Kasumi-1 (cell line): ENCODE measurements at places on chromosomes 11 and 22.
A peak's percentile ranks its signal among the peaks of the same experiment; 100 is the strongest.

DNA sequence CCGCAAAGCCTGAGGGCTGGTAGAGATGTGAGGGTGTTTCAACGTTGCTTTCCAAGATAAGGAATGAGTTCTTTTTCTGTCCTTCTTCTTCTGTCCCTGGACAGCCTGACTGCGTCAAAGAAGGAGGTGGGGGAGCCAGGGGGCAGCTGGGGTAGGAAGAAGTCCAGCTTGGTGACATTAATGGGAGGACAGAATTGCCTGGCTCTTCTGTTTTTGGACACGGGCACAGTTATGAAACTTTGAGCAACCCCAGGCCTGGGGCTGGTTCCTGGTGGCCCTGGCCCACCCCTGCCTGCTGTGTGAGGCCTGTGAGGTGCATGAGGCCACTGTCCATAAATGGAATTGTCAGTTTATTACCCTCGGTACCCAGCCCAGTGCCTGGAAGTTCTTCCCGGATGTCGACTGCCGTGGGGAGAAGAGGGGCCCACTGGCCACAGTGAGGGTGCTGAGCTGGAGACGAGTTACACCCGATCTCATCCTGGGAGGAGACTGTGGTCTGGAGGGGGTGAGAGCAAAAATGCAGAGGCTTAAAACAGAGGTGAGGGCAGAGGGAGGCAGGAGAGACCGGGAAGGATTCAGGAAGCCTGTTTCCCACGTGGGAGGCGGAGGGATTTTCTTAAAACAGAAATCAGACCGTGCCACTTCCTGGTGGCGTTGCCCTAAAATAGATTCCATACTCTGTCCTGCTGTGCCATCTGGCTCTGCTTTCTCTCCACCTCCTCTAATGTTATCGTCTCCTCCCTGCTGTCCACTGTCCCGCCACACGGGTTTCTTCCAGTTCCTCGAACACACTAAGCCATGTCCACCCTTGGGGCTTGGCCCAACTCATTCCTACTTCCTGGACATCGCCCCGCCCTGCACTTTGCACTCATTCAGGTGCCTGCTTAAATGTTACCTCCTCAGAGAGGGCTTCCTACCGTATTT lies 59.7 kb upstream of the RASD2 start:
- DNase-seq, result peak; percentile 26

DNA sequence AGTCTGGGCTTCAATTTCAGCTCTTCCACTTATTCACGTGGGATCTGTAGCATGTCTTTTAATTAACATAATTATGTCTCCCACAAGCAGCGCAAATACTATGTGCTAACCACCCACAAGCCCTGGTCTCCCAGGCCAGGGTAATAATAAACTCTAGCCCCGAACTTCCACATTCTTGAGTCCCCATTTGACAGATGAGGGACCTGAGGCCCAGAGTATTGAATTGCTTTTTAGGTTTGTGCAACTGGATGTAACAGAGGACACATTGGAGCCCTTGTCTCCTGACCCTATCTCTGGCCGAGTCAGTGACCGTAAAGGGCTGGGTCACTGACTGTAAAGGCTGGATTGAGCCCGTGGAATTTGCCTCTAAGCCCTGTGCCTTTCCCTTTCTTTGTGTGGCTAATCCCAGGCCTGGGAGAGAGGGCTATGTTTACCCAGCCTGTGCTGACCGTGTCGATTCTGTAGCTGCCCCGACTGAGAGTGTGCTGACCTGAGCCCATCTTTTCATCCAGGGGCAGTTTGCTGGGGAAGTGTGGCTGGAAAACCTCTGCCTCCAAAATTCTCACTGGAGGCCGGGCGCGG lies 3.9 kb downstream of the CRYBB2 start:
- no peak for DNase-seq

GRCh38 chr11:35111161-35112055 lies 27.6 kb upstream of the CD44 start:
- peak; percentile 40 for DNase-seq

DNA sequence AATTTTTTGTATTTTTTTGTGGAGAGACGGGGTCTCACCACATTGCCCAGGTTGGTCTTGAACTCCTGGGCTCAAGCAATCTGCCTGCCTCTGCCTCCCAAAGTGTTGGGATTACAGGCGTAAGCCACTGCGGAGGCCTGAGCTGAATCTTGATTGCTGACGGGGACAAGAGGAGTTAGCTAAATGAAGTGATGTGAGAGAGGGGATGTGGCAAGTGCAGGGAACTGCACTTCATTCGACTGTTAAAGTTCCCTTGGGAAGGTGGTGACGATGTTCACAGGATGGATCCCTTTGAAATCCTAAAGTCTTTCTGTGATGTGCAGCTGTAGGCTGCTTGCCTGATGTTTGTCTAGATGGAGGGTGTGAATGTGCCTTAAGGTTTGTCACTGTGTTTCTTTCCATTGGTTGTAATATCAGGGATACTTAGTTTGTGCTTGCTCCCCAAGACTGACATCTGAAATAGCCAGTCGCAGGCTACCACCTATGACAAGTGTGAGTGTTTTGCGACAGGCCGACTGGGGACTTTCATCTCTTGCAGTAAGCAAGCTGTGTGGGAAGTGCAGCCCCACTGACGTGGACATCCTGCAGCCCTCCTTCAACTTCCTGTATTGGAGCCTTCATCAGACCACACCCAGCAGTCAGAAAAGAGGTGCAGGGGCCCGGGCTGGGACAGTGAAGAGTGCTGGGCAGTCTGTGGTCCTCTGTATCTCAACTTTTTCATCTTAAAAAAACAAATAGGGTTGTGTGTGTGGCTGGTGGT lies 19.6 kb upstream of the CCDC134 start:
- DNase-seq, result peak; percentile 71

- no peak for DNase-seq
Observed at GRCh38 chr11:12961615-12962014, 47.5 kb upstream of the RASSF10 start.

DNA sequence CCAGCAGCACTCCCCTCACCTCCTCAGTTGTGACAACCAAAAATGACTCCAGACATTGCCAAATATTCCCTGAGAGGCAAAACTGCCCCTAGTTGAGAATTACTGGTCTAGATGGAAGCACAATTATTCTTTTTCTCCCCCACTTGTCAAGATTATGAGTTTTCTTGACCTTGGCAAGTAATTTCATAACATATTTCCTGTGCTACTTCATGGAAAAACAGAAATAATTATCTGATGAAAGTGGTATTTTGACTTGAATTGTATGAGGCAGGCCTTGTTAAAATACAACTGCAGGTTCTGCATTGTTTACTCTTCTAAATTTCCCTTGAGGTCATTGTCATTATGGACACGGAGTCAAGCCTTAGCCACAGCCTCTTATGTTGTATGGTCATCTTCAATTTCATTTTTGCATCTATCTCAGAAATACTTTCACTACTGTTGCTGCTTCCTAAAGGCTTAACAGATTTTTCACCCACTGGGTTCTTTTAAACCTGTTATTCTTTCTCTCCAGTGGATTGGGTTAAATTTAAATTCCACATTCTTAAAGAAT lies 32.2 kb upstream of the LDLRAD3 start:
- no peak for DNase-seq

GRCh38 chr11:71496421-71496820 lies 30.6 kb upstream of the KRTAP5-7 start:
- DNase-seq, result no peak

DNA sequence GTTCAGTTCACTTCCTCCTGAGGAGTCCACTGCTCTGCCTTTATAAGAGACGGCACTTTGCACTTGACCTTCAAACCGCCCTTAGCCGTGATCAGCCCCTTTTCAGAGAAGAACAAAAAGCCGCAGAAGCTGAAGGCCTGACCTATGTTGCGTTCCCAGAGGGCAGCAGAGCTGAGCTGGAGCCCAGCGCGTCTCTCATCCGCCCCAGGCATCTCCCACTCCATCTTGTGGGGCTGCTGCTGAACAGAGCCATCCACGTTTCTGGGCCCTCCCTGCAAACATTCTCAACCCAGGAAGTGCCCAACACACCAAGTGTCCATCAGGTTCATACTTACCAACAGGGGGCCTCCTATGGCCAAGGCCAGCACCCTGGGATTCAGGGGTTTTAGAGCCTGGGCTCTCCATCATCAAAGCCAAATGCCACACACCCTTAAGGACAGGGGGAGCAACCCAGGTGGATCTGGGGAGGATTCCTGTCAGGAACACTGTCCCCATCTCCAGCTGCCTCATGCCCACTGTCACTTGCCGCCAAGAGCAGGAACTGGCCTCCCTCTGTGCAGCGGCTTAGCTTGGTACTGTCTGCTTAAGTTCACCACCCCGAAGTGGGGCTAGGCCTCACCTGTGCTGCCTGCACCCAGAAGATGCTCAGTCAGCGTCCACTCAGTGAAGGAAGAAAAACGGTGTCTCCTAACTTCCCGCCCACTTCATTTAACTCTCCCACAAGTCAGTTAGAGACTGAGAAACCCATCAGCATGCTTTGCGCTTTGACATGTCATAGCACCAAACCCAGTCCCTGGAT lies 16.0 kb upstream of the EFCAB6 start:
- no peak for DNase-seq

GRCh38 chr11:26741036-26741435 lies 19.2 kb upstream of the SLC5A12 start:
- no peak for DNase-seq

DNA sequence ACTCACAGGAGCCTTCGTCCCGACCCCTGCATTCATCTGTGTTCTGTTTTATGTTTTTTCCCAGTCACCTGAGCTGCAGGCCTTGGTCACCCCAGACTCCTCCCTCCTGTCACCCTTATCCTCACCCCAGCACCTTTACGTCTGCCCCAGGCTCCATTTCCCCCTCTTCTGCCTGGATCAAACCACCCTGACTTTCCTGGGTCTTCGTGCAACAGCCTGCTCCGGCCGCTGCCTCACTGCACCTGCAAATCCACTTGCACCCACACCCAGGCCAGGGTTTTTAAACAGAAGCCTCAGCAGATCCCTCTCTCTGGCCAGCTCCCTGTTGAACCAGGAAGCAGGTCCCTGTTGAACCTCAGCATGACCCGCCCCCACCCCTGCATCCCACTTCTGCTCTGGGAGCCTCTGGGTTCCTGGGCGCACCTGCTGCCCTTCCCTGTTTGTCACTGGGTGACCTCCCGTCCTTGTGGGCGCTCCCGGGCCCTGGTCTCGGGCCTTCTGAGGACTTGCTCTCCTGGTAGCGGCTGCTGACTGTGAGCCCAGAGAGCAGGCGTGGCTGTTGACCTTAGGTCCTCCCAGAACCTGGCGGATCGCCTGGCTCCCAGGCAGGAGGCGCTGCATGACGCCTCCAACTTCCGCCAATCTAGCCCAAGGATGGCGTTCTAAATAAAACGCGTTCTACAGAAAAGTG lies 12.8 kb downstream of the MAPK8IP2 start:
- DNase-seq, result no peak

- DNase-seq, result no peak
Observed at GRCh38 chr22:50032941-50033601, 20.5 kb upstream of the IL17REL start.

- no peak for DNase-seq
Observed at GRCh38 chr11:69452206-69452987, 29.1 kb upstream of the LINC01488 start.

GRCh38 chr22:49247194-49247924 lies 580.3 kb downstream of the BRD1 start:
- DNase-seq, result no peak

DNA sequence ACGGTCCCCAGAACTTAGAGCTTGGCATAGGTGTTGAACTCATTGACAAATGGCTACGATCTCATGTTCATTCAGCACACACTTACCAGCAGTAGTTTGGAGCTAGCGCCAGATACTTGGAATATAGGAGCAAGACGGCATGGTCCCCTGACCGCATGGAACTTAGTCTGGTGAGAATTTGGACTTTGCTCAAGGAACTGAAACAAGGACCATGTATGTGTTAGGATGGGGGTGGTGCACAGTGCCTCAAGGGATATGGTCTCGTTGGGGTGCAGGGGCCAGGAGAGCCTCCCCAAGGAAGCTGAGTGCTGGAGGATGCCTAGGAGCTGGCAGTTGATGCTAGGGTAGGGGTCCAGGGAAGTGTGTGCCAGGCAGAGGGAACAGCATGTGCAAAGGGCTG lies 119.2 kb downstream of the KIAA1671 start:
- DNase-seq, result no peak

- no peak for DNase-seq
Observed at GRCh38 chr11:74641289-74641688, 48.9 kb downstream of the POLD3 start.
